ENCODE measurements at places on chromosomes 11 and 22.

- no peak for DNase-seq
Measured at GRCh38 chr11:83813296-83813695, 527.1 kb upstream of the CCDC90B start.

GRCh38 chr11:123137431-123138224, 57.4 kb downstream of the CLMP start:
- peak; percentile 93 for DNase-seq

GRCh38 chr11:59158206-59159068, 13.5 kb upstream of the DTX4 start:
- DNase-seq, result peak; percentile 74

DNA sequence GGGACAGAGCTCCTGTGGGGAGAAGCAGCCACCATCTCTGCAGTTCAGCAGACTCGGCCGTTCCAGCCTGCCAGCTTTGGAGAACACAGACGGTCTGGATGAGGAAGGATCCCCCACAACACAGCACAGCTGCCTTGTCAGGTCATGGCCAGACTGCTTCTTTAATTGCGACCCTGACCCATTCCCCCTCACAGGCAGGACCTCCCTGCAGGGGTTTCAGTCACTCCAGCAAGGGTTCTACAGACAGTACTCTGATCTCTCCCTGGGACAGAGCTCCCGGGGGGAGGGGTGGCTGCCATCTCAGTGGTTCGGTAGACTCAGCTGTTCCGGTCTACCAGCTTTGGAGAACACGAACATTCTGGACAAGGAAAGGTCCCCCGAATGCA, 173.5 kb downstream of the TTC28 start:
- DNase-seq, result no peak

DNA sequence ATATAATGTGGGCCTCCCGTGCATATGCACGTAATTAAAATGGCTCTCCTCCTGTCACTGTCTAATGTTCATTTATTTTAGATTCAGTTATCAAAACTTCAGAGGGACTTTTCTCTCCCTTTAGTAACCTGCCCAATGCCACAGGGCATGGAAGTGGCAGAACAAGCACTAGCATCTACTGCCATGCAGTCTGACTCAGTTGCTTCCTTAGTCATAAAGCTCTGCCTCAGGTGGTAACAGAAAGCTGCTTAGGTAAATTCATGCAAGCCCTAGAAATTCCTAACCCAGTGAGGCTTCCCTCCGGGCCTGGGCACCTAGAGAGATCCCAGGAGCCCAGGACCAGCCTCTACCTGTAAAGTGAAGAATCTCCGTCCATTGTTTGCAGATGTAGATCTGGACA, 8.9 kb downstream of the PRPF19 start:
- no peak for DNase-seq

DNA sequence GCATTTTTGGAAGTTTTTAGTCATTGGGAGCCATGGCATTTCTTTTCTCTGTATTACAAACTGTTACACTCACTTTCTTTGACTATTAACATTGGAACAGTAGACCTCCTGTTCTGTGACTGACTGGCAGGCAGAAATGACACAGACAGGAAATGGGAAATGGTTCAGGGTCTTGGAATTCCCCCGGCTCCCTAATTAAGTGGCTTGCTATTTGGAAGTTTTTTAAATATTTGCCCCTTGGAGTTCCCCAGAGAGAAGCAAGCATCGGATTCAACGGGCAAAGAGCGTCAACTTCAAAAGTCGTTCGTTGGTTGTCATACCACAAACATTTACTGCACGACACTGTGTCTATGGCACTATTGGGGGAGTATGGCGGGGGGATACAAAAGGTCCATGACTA, 1.1 kb upstream of the BIRC2 start:
- DNase-seq, result peak; percentile 27

DNA sequence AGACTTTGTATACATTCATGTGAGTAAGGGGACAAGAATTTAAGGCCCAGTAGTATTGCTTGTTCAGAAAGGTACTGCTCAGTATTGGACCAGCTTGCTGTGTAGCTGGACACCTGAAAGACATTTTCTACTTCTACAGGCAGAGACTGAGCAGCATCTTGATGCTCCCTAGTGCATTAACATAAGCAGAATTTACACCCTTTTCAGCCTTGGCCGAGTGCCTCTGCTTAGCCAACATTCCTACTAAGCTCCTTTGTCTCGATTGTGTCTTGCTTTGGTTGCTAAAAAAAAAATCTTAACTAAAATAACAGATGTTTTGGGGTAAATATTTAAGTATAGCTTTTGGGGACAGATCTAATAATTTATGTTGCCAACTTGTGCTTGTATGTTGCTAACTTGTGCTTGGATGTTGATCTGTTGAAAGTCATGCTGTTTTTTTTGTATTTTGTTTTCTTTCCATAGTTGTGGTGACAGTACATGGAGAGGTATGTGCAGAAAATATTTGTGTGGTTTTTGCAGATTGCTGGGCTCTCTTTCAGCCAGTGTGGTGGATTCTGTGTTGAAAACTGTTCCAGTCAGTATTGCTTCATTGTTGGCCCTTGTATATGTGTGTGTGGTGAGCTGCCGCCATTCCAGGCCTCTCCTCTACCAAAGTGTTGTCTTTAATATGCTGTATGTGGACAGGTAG, 3.7 kb downstream of the PTS start:
- DNase-seq, result no peak

GRCh38 chr11:32232516-32232915, 141.6 kb downstream of the RCN1 start:
- DNase-seq, result no peak

All from right hindlimb (tissue), 1 donor.